ENCODE measurements at places on chromosomes 12 and 14.

GRCh38 chr12:94244165-94245133 is 96.1 kb downstream of the PLXNC1 start:
- no peak for DNase-seq

DNA sequence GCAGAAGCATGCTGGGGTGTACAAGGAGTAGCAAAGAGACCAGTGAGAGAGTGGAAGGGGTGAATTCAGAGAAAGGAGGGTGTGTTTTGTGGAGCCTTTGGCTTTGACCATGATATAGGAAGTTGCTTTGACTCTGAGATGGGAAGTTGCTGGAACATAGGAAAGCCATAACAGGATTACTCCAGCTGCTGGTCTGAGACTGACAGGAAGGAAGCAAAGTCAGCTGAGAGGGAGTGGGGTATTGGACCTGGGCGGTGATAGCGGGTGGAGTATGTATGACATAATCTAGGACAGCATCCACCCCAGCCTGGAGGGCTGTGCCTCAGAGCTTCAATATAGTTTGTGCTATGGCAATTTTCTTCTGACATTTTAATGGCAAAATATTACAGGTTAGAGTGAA is 324.4 kb downstream of the PDZRN4 start:
- no peak for DNase-seq

DNA sequence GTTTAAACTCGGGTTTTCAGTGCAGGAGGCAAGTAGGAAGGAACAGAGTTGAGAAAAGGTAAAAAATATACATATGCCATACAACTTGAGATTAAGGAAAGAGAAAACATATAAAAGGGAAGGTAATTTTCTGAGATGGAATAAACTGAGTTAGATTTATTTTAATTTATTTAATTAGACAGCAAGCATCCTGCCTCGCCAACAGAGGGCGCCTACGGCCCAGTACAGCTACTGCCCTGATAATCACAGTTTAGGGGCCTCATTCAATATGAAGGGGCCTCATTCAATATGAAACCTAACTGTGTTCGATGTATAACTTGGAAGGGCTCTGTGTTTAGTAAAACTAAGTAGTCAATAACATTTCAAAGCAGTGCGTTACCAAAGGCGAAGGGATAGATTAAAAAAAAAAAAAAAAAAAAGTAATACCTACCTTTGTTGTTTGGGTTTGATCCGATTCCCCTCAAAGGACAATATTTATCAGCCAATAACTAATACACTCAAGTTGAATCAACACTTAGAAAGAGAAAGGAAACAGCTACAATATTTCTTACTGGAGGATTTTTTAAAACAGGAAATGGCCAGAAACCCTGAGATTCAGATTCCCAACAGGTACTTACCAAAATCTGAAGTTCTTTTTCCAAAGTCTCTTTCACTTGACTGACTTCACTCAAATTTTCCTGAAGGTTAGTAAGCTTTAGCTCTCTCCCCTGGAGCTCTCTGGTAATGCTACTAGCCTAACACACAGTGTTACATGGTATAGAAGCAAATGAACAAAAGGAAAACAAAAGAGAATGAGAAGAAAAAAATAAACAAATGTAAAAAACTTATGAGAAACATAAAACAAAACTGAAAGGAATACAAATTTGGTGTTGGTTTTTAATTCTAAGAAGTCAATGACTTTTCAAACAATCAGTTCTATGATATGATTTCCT is 70.0 kb upstream of the VPS33A start:
- peak; percentile 16 for DNase-seq

GRCh38 chr12:56449622-56449984 is 377 bp upstream of the TIMELESS start:
- no peak for DNase-seq

DNA sequence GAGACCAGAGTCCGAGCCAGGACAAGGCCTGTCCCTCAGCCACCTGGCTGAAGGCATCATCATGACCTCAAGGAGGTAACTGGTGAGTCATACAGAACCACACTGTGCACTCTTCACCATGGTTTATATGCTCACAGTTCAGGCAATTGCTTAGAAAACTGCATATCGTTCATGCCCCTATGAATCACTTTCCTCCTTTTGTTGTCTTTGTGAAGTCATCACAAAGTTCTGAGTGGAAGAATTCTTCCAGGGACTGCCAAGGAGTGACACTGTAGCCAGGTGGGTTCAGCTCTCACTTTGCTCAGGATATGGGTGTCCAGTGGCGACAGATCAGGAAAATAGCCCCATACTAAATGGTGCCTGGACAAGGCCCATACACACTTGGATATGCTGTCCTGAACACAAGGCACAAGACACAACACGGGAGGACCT is 92.5 kb downstream of the DPF3 start:
- DNase-seq, result peak; percentile 51

DNA sequence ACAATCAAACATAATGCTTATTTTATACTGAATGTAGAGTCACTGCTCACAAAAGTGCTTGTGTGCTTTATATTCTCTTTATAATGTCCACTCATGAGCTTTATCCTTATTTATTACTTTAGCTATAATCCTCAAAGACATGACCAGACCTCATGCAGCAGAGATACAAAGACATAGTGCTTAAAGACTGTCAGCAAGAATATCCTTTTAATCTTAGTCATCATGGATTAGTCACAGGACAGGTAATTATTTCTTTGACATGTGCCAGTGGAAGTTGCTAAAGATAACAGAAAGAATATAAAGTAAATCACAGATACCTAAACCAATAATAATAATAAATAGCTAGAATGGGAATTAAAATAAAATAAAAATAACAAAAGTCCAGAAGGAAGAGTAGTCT is 707.5 kb downstream of the BCL11B start:
- DNase-seq, result no peak

- DNase-seq, result no peak
Observed at GRCh38 chr14:67426161-67426560, 14.2 kb upstream of the PLEK2 start.

GRCh38 chr12:17992002-17992656 is 97.9 kb downstream of the RERGL start:
- DNase-seq, result peak; percentile 18

GRCh38 chr12:89707703-89708564 is 704 bp downstream of the ATP2B1 start:
- DNase-seq, result no peak

DNA sequence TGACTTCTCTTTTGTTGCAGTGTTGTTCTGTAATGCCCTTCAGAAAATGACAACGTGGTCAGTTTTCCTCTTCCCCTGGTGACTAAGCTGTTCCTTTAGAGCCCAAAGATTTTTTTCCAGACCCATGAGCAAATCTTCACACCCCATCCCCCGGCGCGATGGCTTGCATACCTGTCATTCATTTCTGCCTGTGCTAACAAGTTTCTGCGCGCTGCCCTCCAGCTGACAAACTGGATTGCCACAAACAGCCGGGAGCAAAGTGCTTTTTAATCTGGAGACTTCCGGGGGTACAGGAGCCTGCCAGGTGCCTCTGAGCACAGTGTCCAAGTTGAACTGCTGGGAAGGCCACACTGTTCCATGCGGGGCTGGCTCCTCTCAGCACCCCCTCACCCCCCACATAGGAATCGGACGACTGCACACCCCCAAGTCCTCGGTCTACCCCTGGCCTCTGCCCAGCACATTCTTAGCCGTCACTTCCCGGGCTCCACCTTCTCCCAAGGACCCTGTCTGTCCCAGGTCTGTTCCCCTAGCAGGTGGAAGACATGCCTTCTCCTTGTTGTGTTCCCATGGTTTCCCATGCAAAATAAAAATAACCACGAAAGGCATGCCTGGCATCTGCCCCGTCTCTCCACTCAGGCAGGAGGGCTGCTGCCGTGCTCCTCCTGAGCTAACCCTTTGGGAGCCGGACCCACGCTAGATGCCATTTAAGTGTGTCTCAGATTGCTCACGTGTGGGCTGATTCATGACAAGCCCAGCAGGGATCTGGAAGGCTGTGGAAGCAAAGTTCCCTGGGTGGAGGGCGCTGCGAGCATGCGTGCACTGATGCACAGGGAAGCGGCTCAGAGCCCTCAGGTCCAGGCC is 14.1 kb downstream of the RILPL1 start:
- no peak for DNase-seq

DNA sequence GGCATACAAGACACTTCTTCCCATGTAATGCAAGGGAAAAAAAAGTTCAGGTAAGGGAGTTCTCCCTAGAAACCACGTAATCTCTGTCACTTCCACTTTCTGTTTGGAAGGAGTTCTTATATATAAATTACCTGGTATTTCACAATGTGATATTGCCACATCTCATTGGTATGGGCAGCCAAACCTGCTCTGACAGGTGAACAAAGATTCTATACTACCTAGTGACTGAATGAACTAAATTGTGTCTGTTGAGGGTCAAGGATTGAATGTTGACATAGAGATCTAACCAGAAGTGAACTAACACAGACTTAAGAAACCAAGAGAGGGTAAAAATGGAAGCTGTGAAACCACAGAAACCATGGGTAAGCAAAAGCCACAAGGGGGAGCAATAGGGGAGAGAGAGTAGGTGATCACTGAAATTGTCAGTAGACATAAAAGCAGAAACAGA is 161.3 kb downstream of the RPL10L start:
- peak; percentile 45 for DNase-seq

DNA sequence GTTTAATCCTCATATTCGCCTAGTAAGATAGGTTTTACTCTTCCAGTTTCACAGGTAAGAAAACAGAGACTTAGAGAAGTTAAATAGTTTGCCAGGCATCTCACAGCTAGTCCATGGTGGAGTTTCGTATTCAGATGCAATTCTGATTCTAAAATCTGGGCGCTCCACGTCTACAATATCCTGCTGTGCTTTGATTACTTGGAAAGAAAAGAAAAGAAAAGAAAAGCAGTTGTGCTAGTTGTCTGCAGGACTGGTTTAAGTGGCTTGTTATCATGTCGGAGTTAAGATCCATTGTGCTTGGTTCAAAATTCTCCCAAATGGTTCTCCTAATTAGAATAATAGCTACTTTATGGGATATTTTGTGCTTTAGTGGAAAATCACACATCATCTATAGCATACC is 18.6 kb downstream of the AKAP3 start:
- no peak for DNase-seq

DNA sequence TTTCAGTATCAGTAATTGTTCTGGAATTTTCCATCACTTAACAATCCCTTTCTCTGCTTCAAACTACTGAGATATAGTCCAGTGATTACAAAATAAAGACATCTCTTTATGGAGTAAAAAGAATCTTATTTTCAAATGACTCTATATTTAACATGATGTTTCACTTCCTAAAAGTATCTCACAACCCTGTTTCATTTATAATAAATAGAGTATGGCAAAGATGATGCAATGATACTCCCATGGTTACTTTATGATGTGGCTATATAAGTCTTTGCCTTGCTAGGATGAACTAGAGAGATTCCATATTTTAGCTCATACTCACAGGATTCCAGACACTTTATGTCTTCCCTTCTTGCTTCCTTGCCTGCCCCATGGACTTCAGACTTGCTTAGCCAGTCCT is 953.5 kb upstream of the MDGA2 start:
- DNase-seq, result no peak

- DNase-seq, result no peak
Observed at GRCh38 chr12:104575442-104576186, 118.9 kb downstream of the CHST11 start.

DNA sequence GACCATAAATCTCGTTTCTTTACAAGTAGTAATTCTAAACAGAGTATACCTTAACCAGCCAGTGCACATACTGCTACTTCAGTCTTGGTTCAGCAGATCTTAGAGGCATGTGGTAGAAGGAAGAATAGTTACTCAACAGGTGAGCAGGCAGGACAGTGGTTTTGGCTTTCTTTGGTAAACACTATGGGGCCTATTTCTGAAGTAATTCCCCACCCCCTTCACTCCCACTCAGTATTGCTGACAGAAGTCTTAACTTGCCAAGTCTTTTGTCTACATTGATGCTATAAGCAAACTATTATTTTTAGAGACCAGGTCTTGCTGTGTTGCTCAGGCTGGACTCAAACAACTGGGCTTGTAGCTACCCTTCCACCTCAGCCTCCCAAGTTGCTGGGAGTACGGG is 68.5 kb downstream of the FBXO34 start:
- no peak for DNase-seq

DNA sequence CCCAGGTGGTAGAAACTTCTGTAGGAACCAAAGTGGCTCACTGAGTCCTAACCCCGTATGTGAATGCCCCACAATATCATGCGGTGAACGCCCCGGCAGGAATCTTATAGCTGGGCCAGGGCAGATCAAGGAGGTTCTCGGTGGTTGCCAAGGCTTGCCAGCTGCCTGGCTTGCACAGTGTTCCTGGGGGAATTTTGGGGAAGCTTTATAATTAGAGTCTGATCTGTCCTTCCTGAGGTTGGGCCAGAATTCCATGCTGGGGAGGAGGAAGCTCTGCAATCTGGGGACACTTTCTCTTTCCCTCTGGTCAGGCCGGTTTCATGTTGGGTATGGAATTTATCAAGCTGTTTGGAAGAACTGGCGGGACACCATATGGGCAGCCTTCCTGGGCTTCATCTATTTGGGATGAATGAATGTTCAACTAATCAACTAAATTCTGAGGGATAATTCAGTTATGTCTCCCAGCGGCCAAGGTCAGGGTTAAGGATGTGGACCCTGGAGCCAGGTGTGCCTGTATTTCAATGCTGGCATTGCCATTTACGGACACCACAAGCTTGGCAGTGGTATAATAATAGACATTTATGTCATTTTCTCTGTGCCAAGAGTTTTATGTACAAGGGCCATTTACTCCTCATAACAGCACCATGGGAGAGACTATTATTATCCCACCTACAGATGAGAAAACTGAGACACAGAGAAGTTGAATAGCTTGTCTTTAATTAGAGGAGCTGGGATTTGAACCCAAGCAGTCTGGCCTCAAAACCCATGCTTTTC is 54.3 kb downstream of the SVOP start:
- no peak for DNase-seq

GRCh38 chr12:119207063-119207560 is 28.4 kb downstream of the HSPB8 start:
- DNase-seq, result no peak

DNA sequence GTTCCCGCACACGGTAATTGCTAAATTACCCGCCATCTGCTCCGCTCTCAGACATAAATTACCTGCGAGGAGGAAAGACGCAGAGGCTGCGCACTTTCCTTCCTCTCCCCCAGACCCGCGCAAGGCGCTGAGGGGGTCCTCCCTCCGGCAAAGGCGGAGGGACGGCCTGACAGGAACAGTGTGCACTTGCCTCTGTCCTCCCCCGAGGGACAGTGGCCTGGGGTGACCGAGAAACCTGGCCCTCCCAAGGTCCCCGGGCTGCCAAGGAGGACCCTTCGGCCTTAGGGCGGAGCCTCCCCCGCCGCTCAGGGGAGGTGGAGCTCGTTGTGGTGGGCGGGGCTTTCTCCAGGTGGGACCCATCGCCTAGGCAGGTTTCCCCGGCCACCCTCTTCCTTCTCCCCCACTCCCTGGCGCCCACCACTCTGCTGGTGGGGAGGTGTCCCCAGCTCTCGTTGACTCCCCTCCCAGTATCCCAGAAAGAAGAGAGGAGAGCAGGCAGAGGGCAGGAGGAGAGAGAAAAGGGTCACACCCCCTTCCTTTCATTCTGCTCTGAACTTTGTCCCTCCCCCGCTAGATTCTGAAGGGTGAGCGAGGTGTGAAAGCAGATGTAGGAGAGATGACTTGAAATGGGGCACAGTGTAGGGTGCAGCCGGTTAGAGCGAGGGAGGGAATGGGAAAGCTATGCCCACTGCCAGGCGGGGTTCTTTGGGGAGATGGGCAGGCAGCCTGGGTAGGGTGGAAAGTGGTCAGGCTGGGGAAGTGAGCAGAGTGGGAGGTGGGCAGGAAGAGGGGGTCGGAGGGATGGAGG is 11.4 kb upstream of the CALCOCO1 start:
- no peak for DNase-seq
